ENCODE measurements at places on chromosomes 3 and 15.

GRCh38 chr3:152291649-152292066 lies 22.9 kb downstream of the MBNL1 start:
- DNase-seq: peak; percentile 64

GRCh38 chr15:29988701-29989100 lies 94.1 kb upstream of the GOLGA8J start:
- no peak for DNase-seq

GRCh38 chr3:138824114-138824506 lies 10.6 kb downstream of the PIK3CB start:
- no peak for DNase-seq

DNA sequence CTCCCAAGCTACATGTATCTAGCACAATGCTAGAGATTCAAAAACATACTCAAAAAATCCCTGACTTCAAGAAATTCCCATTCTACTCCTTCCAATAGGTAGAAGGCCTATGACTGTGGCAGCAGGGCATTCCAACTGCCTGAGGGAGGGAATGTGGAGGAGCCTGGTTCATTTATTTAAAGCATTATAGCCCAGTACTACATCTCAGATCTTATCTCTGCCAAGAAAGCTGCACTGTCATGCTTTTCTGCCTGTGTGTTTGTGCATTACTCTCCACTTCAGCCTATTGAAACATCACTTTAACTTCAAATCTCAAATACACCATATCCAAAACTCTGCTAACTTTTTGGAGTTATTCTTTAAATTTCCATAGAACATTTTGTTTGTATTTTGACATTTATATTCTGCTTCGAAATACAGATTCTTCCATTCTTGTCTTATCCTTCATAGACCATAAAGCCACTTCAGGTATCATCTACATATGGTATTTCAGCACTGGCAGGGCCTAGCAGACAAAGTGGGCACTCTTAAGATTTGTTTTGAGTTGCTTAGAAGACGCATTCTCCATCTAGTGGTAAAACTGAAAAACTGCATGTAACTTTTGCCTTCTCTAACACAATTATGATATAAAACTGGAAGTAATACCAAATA lies 59.1 kb upstream of the NEDD4 start:
- no peak for DNase-seq

- peak; percentile 43 for DNase-seq
These were observed 66.2 kb upstream of the UBE2E1 start for GRCh38 chr3:23739536-23739935.

GRCh38 chr3:151625086-151625485 lies 108.6 kb upstream of the AADACL2 start:
- no peak for DNase-seq

- DNase-seq: peak; percentile 69
These were observed 111.6 kb upstream of the PHLDB2 start for GRCh38 chr3:111747490-111747889.

- DNase-seq: no peak
These were observed 610.2 kb downstream of the ZNF385D start for GRCh38 chr3:21140785-21141184.

DNA sequence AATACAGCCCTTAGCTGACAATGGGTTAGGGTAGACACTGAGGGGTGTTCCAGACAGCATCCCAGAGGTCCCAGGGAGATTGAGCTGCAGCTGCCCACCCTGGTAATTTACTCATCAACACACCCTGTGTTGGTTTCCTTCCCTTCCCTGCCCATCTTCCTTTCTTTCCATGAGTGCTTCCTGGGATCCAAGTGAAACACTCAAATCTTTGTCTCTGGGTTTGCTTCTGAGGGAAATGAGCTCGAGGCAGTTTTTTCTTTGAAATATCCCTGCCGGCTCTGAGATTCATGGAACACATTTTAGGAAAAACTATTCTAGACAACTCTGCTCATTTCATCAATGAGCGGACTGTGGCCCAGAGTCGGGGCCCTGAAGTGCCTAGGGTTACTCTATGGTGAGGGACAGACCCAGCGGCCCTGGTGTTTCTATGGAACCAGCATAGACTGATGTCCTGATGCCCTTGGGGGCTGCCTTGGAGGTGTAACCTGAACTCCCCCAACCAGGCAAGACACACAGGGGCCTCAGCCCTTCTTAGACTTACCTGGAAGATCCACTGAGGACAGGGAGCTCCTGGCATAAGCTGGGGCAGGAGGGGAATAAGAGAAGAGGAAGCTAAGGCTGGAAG lies 14.9 kb upstream of the CSRNP1 start:
- DNase-seq: no peak

GRCh38 chr3:170352936-170353335 lies 4.6 kb upstream of the SKIL start:
- DNase-seq: no peak

DNA sequence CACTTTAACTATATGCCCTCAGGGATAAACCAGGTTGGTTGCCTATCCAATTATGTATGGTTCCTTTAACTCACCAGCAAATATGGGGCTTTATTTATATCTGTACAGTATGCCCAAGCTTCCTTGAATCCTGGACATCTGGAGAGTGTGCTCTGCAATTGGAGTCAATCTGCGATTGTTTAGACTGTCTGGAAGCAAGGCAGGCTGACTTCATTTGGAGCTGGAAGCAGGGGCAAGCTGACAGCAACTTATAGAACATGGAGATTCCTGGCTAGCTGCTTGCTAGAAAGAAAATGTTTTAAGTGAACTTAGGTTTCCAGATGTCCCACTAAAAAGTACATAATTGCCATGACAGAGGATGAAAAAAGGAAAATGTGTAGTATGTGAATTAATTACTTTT lies 63.7 kb upstream of the TPRG1 start:
- DNase-seq: no peak

GRCh38 chr3:177478170-177478867 lies 281.0 kb upstream of the TBL1XR1 start:
- peak; percentile 97 for DNase-seq

- no peak for DNase-seq
These were observed 30.4 kb upstream of the CORO2B start for GRCh38 chr15:68548364-68548763.

DNA sequence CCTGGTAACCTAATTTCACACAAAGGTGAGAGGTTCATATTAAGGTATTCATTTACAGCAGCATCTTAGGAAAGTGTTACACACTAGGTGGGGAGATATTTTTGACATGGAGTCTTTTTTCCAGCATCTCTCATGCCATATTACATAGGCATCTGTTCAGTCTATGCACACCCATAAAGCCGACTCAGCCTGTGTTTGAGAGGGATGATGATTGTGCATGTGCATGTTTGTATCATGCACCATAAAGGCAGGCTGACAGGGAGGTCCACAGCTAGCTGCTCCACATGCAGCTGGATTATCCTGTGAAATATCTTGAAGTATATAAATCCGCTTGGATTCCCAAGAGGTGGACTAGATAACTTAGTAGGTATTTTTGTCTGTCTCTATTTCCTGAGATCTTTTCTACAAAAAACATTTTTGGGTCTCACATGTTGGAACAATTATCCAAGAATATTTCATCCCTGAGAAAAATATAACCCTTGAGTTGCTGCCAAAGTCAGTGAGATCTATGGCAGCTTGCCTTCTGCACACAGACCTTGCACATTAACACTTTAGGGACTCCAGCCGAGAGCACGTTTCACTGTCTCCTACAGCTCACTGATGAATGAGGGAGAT lies 288.4 kb upstream of the DPH6 start:
- DNase-seq: no peak

DNA sequence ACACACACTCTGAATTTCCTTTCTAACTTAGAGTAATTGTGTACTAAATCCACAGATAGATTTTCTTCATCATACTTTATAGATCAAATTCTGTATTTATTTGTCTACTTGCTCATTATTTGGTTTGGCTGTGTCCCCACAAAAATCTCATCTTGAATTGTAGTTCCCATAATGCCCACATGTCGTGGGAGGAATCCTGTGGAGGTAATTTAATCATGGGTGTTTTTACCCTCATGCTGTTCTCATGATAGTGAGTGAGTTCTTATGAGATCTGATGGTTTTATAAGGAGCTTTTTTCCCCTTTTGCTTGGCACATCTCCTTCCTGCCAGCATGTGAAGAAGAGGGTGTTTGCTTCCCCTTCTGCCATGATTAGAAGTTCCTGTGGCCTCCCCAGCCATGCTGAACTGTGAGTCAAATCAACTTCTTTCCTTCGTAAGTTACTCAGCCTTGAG lies 198.3 kb upstream of the TGFBR2 start:
- DNase-seq: peak; percentile 57

DNA sequence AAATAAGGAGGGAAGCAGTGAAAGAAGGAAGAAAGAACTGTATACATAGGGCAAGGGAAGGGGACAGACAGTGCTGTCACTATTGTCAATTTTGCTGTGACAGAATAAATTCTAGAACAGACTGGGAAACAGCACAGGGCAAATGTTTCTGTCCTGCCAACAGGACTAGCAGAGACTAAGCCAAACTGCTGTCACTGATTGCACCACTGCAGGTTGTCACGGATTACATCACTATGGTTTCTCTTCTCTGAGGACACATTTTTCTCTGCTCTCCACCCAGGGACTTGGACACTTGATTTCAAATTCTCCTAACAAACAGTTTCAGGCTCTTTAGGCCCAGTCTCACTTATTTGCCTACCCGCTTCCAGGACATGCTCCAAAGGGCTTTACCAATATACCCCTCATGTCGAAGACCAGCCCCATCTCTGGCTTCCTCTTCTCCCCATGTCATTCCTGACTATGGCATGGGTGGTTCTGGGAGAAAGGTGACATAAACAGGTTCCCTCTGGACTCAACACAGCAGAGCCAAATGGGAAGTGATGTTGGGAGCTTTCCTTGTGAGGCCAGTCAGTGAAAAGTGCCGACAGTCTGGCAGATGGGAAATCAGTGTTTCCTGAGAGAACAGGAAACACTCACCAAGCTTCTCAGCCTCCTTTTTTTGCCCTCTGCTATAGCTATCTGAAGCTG lies 70.2 kb upstream of the ST3GAL6 start:
- no peak for DNase-seq

All from brain microvascular endothelial cell (primary cell).